ENCODE measurements at places on chromosomes 1 and 21.

DNA sequence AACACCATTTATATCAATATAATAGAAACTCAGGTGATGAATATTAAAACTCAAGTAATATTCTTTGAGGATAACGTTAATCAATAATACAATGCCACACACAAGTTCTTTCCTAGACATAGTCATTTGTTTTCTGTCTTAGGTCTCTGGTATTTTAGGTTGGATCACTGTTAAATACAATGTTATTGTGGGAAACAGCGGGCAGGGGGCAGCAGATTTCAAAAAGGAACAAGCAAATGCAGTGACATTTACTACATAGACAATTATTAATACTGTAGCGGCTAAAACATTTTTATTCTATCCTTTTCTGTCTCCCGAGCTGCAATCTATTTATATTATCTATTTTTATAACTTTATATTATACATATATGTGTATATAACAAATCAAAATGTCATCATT is 186.4 kb upstream of the ZNHIT6 start:
- DNase-seq = peak; percentile 28

GRCh38 chr1:65068202-65069010 is 79.6 kb upstream of the AK4 start:
- DNase-seq = peak; percentile 17

DNA sequence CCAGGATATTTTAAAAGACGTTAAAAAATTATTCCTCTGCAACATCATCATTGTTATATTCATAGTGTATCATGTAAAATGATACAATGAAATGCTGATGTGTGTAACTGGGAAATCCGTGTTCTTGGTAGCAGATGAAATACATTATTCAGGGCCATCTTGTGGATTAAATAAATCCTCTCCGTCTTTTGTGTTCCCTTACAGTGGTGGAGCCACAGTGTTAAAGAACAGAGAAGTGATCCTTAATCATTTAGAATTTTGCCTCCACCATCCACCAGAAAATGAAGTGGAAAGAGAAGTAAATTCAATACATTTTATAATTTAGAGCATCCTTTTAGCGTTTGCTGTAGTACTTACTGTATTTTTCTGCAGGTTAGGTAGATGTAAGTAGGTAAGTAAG is 1.3 kb downstream of the DYRK3 start:
- no peak for DNase-seq

DNA sequence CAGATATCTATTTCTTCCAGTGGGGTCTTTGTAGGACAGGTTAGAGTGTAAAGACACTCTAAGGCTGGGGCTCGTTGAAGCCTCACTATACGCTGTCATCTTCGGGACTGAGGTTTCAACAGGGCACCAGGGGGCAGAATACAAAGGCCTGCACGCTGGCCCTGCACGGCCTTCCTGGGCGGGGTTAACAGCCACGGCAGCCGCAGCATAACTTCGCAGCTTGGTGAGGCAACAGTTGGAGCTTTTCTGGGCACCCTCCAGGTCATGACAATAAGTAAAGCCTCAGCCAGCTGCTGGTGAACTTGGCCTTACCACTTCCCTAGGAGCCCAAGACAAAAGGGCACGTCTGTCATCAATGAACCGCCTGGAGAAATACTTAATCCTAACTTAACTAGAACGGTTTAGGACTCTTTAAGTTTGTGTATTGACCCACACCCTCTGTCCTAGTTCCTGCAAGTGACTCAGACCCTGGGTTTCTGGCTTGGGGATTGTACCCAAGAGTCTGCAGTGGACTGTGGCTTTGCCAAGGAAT is 2.3 kb upstream of the RUNX1 start:
- peak; percentile 88 for DNase-seq

- no peak for DNase-seq
Measured at GRCh38 chr21:33936301-33937038, 20.9 kb upstream of the ATP5PO start.

GRCh38 chr21:39016740-39017315 is 166.4 kb downstream of the PSMG1 start:
- DNase-seq = no peak

DNA sequence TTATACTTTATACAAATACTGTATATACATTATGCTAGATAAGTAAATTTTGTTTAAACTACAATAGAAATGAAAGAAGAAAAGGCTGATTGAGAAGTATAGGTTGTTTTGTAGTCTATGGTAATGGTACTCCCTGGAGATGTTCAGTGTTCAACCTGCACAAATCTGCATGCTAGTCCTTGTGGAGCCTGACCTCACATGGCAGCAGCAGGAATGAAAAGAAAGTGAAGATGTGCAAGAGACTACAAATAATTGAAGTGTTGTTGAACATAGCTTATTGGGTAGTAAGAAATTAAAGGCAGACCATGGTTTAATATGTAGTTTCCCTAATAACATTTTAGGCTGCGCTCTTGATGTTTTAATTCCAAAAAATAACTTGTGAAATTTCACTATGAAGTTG is 201.2 kb downstream of the TGFB2 start:
- no peak for DNase-seq

GRCh38 chr1:83909687-83910086 is 89.2 kb downstream of the TTLL7 start:
- DNase-seq = no peak

DNA sequence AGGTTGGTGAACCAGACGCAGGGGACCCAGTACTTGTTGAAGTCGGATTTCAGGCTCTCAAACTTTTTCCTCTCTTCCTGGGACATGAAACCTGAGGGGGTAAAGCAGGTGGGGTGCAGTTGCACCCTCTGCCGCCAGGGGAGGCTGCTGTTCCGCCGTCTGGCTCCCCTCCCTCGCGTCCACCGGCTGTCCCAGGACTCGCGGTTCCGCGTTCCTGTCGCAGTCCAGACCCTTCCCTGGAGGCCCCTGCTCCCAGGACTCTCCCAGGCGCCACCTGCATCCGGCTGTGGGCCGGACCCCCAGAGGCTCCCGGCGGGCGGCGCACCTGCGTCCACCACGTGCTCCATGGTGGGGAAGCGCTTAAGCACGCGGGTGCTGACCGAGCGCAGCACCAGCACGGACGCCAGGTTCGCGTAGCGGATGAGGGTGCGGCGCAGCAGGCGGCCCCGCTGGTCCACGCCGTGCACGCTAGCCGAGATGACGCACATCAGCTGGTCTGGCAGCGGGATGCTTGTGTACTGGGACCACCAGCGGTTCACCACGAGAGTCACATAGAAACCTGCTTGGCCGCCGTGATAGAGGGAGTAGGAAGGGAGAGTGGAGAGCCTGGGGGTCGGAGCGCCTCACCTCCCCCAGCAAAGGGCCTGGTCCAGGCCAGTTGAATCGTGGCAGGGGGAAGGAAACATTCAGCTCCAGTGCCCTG is 1.7 kb downstream of the BEST4 start:
- DNase-seq = peak; percentile 86

GRCh38 chr21:35911412-35912191 is 148.7 kb downstream of the SETD4 start:
- DNase-seq = no peak

DNA sequence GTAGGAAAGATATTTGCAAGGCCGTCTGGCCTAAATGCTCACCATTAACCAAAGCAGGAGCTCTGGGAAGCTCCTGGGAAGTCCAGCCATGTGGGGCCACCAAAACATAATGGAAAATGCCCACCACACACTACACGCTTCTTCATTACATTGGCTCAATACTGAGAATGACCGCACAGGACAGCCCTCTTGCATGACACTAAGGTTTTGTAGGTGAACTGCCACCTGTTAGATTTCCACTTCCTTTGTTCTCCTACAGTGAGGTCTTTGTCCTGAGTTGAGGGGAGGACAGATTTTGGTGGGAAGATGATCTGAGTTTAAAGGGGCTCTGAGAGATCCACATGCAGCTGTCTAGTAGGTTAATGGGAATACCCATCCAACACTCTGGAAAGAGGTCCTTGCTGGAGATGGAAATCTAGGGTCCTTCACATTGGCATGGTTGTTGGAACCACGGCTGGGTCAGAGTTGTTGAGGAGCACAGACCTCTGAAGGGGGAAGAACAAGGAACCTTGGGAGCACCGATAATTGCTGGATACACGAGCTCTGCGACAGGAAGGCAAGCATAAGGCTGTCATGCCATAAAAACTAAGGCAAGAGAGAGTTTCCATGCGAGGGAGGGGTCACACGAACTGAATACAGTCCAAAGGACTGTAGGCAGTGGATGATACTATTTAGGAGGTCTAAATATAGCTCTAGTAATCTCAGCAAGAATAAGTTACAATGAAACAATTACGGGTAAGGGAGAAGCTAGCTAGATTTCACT is 105.5 kb upstream of the IRF2BP2 start:
- no peak for DNase-seq

DNA sequence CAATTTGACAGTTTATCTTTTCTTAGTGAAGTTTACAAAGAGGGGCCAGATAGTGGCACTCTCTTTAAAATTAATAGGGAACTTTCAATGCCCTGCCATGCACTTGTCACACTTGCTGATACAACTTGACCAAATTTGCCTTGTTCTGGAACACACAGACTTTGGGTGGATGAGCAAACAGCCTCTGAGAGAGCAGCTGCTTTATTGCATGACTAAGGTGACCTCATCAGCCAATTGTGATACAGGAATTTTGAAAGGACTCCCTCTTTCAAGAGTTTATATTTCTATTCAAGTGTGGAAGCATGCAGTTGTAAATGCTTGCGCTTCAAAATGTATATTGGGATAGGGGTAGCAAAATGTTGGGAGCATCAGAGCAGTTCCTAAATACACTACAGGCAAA is 2.1 kb upstream of the RGS1 start:
- no peak for DNase-seq

GRCh38 chr1:205377355-205377754 is 20.6 kb upstream of the KLHDC8A start:
- no peak for DNase-seq

DNA sequence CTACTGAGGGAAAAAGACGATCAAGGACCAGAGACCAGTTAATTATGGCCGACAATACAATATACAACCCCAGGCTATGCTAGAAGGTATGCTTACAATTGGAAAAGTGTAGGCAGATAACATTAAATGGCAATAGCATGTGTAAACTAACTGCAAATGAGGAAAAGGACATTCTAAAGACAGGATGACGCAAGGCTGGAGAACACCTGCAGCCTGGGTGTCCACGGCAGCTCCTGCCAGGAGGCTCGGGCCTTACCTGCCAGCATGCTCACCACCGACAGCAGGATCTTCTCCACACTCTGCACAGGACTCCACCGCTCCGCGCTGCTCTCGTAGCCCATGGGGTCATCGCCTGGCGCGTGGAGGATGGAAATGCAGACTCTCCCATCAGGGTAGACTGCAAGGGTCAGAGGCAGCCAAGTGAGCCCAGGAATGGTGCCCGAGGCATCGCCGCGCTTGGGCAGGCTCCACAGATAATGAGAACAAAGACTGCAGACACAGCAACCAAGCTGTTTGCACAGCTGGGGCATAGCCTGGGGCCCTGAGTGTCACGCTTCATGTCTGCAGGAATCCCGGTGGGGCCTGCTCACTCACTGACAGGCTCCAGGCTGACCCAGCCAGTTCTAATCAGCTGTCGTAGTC is 28.2 kb downstream of the UBE2G2 start:
- DNase-seq = no peak

GRCh38 chr1:247905910-247906503 is 10.6 kb downstream of the OR2W3 start:
- DNase-seq = no peak

DNA sequence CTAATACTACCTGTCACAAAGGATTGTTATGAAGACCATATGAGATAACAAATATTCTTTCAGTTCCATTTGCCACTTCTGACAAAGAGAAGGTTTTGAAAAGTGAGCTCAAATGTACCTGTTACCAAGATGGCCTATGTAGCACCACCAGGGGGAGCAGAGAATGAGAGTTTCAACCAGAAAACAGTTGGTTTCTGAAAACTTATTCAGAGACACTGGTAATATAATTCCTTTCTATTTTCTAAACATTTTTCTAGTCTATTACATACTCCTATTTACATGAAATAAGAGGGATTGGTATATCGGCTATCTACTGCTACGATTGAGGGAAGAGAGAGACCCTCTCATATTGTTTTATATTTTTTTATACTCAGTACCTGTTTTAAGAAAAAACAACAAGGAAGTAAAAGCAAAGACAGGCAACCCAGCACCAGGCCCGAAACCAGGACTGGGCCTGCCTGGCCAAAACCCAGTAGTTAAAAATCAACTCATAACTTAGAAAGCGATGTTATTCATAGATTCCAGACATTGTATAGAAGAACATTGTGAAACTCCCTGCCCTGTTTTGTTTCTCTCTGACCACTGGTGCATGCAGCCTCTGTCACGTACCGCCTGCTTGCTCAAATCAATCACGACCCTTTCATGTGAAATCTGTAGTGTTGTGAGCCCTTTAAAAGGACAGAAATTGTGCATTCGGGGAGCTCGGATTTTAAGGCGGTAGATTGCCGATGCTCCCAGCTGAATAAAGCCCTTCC is 48.3 kb downstream of the IL23R start:
- DNase-seq = peak; percentile 50

- no peak for DNase-seq
Measured at GRCh38 chr21:34874684-34875513, 174.2 kb downstream of the RUNX1 start.

DNA sequence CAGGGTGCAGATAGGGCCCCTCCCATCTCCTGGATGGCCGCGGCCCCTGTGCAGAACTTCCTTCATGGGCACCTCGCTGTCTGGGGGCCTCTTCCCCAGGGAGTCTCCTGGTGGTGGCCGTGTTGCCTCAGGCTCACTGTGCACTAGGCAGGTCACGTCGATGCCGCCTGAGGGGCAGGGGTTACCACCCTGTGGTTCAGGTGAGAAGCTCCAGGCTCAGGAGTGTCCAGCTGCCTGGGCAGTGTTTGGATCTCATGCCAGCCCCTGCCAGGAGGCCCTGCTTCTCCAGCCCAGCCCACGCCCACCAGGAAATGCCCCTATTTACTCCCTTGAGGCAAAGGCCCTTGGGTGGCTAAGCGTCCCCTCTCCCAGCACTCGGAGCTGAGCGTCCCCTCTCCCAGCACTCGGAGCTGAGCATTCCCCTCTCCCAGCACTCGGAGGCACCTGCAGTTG is 2.1 kb downstream of the ITGB2 start:
- DNase-seq = no peak

- DNase-seq = no peak
Measured at GRCh38 chr1:201898992-201899391, 10.3 kb downstream of the SHISA4 start.

DNA sequence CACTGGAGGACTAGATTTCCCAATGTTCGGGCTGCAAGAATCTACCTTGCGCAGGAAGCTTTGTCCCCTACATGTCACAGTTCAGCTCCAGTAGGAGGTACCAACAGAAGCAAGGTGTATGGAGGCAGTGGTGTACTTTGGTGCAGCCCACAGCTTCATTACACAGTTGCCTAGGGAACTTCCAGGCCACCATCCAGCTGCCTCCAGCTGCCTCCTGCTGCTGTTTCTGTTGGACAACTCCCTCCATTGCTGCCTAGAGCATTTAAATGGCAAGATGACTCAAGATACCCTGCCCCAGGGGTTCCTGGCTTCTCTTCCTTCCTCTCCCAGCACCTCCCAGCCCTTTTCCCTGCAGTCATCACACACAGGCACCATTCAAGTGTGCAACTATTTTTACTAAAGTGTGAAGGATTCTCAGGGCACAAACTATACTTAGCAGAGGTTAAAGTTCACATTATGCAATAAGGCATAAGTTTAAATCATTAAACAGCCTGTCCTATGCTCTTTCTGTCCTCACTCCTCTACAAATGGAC is 39.0 kb upstream of the ATP1A1 start:
- DNase-seq = no peak
